ENCODE measurements at places on chromosomes 4 and X.
A peak's percentile ranks its signal among the peaks of the same experiment; 100 is the strongest.

DNA sequence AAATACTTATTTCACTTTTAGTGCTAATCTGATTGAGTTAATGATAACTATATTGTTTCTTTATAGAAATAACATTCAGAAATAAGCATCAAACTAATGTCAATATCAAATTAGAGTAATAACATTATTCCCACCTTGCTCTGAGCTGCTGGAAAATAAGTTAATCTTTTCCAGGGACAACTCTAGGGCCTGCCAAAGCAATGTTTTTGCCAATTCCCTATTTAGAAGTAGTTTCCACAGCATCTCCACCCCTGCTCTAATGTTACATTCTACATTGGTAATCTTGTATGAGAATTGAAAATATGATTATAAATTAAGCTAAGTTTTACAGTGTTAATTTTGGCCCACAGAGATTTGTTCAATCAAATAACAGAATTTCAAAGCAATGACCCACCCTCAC lies 68.3 kb downstream of the REELD1 start:
- DNase-seq = no peak

DNA sequence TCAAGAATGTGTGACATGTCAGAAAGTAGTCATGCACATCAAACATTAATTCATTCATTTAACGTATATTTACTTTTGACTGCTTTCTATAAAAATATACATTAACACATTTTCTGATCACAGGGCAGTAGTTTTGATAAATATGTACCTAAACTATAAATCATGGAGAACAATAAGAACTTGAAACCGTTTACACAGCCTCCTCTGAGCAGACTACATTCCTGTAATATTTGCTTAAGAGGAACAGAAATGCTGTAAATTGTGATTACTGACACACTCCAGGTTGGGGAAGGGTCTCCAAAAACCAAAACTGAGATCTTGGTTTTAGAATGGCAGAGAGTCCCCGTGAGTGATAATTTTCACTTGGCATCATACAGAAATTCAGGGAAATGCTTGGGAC lies 120.7 kb upstream of the PPARGC1A start:
- no peak for DNase-seq

GRCh38 chrX:19855700-19856381 lies 31.6 kb downstream of the SH3KBP1 start:
- DNase-seq = no peak

GRCh38 chr4:121784975-121785374 lies 16.1 kb upstream of the EXOSC9 start:
- DNase-seq = no peak

DNA sequence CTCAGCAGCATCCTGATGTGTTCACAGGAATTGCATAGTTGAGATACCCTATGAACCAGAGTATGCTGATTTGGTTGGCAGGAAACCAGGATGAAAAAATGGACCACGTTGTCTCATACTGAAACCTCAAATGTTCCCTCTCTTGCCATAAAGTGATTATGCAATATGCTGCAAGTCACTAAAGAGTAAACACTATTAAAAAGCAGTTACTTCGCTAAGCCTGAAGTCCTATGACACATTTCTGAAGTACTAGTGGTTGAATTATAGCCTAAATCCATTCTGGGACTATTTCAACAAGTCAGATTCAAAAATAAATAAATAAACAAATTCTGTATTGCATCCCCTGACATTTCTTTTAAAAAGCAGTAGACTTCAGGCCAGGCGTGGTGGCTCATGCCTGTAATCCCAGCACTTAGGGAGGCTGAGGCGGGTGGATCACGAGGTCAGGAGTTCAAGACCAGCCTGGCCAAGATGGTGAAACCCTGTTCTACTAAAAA lies 106.0 kb upstream of the NAP1L5 start:
- peak; percentile 83 for DNase-seq

- DNase-seq = peak; percentile 69
These were observed 147.4 kb downstream of the SMIM20 start for GRCh38 chr4:26061248-26061986.

- DNase-seq = no peak
These were observed 16.9 kb upstream of the WAS start for GRCh38 chrX:48666649-48667048.

GRCh38 chr4:172898715-172899114 lies 269.9 kb upstream of the GALNT7 start:
- no peak for DNase-seq

- peak; percentile 70 for DNase-seq
These were observed 162.4 kb upstream of the GPRIN3 start for GRCh38 chr4:89469930-89470375.

DNA sequence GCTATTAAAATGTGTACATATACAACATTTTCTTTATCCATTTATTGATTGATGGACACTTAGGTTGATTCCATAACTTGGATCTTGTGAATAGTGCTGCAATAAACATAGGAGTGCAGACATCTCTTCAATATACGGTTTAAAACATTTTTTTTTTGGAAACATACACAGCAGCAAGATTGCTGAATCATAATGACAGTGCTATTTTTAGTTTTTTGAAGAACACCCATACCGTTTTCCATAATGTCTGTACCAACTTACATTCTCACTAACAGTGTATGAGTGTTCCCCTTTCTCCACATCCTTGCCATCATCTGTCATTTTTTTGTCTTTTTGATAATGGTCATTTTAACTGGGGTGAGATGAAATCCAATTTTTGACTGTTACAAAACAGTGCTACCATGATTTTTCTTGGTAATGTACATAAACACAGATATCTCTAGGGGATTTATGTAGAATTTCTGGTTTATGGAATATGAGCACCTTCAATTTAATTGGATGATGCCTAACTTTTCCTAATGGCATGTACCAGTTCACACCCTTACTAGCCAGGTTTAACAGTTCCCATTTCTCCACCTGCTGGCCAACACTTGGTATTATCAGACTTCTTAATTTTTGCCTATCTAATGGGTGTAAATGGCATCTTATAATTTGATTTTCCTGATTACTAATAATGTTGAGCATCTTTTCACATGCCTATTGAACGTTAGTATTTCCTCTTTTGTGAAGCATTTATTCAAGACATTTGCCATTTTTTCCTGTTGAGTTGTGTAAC lies 21.0 kb upstream of the TMSB15B start:
- DNase-seq = peak; percentile 12

DNA sequence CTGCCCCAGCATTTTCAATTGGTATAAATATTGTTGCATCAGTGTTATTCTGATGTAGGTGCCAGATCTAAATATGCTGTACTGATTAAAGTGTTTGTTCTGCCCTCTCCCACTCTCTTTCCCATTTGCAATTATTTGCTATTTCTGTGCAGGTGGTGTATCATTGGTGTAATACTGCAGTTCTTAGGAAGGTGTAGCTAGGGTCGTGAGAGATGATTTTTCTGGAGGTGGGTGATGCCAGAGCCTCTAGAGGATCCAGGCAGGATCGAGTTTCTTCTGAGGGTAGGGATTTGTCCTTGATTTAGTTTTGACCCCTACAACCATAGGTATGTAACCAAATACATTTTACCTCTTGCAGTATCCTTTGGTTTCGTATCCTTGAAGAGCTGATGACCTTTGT lies 1.9 kb downstream of the SMAD1 start:
- DNase-seq = no peak

DNA sequence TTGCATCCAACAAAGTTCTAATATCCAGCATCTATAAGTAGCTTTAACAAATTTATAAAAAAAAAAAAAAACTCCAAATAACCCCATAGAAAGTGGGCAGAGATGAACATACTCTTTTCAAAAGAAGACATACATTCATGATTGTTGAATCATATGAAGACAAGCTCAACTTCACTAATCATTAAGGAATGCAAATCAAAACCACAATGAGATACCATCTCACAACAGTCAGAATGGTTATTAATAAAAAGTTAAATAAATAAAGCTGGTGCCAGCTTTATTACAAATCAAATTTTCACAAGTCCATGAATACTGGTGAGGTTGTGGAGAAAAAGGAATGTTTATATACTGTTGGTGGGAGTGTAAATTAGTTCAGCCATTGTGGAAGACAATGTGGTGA lies 592.0 kb downstream of the IQCM start:
- no peak for DNase-seq

All from suppressor macrophage (primary cell).